ENCODE measurements at places on chromosomes 3 and 15.

GRCh38 chr3:80040067-80040466, 272.3 kb upstream of the ROBO1 start:
- no peak for DNase-seq

- peak; percentile 21 for DNase-seq
These were observed 37.6 kb downstream of the ABTB1 start for GRCh38 chr3:127710155-127710941.

DNA sequence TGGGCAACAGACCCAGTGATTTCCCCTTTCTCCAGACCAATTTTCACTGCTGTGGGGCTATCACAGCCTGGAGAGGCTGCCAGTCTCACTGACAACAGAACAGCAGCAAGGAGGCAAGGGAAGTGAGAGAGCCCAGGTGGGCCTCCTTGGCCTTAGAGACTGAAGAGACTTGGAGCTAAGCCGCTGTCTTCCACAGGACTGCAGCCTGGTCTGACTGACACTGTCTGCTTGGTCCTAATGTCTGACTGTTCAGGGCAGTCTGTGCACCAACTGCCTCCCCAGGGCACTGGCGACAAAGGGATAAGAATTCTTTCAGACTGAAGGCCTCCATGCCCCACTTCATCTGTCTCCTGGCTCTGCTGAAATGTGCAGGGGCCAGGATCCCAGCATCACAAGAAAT, 11.5 kb downstream of the POMGNT2 start:
- no peak for DNase-seq

DNA sequence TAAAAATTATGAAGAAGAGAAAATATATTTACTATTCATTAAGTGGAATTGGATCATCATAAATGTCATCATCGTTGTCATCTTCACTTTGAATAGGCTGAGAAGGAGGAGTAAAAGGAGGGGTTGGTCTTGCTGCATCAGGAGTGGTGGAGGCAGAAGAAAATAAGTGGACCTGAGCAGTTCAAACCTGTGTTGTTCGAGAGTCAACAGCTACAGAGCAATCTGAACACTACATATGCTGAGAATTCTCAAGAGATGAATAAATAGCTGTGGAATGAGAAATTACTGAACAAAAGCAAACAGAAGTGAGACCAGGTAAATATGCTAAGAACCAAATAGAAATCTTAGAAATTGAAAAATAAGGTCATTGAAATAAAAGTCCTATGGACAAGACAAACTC, 32.3 kb upstream of the CCK start:
- DNase-seq = no peak

Data from H9 (cell line).